ENCODE measurements at places on chromosomes 4 and X.

GRCh38 chr4:21882051-21882839 is 66.3 kb downstream of the KCNIP4 start:
- DNase-seq = no peak

- DNase-seq = no peak
Measured at GRCh38 chrX:23012636-23013035, 12.9 kb downstream of the DDX53 start.

DNA sequence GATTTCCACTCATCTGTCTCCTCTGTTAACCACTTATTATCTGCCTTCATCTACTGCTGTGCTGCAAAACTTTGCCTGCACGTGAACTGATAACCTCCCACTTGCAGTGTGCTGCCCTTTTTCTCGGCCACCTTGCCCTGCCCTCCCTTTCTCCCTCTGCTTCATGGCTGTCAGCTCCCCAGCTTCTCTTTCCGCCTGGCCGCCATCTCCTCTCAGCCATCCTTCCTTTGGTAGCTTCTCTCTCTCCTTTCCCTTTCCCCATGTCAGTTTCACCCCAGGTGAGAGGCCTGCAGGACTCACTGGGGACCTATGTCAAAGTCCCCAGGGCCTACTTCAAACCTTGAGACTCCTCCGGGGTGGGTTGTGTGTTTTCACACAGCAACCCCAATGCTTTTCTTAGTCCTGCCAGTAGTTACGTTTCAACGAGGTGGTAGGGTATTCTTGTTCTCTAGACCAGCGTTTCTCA is 6.6 kb downstream of the MSL3 start:
- no peak for DNase-seq

DNA sequence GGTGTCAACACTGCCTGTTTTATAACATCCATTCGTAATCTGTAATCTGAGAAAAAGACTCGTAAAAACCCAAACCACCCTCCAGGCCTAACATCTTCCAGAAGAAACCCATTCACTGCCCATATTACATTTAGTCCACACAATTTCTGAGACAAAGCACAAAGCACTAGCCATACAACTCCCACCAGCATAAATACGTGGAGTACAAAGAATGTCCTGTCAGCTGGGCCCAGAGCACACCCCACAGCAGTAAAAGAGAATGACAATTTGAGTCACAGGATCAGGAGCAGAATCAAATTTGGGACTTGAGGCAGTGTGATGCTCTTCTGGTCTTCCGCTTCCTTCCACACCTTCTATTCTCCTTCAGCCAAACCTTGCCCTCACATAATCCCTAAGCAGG is 6.8 kb downstream of the MECP2 start:
- no peak for DNase-seq

- DNase-seq = no peak
Measured at GRCh38 chrX:150887906-150888465, 10.5 kb downstream of the CD99L2 start.

DNA sequence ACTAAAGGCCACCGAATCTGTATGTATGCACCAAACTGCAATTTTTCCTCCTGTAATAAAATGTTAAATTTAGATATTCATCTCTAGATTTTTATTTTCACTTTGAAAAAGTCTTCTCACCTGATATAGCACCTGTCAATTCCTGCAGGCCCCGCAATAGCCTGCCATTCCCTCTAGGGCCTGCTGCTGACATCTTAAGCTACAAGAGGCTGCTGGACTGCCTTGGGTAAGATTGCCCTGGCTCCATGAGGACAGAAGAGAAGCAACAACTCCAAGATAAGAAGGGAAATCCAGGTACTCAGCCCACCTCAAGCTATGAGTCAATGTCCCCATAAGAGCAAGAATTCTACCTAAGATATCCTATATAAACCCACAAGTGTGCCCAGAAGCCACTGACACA is 230.2 kb upstream of the AGTR2 start:
- DNase-seq = no peak

DNA sequence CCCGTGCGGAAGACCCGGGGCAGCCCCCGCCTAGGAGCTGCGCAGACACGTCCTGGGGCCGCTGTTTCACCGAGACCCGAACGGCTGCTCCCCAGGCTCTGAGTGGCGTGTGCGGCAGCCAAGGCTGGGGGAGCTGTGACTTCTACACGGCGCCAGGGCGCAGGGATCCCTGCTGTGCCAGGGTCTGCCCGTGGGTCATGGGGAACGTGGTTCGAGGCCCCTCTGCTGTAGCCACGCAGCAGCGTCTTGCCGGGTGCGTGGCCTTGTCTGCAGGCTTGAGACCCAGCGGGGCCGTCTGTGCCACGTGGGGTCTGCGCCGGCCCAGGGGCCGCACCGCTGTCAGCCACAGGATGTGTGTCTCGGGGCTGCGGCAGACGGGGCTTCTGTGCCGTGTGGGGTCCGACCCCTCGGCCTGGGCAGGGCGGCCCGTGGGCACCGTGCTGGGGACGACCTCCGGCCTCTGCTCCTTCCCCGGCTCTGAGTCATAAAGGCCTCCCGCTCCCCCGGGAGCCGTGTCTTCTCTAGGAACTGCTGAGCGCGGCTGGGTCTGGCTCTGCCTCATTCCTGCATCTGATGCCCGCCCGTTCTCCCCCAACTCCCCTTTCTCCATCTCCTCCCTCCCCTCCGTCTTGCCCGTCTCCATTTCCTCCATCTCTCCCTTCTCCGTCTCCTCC is 12.7 kb upstream of the GTPBP6 start:
- DNase-seq = no peak

GRCh38 chrX:18861511-18861910 is 122.4 kb downstream of the PHKA2 start:
- DNase-seq = no peak

DNA sequence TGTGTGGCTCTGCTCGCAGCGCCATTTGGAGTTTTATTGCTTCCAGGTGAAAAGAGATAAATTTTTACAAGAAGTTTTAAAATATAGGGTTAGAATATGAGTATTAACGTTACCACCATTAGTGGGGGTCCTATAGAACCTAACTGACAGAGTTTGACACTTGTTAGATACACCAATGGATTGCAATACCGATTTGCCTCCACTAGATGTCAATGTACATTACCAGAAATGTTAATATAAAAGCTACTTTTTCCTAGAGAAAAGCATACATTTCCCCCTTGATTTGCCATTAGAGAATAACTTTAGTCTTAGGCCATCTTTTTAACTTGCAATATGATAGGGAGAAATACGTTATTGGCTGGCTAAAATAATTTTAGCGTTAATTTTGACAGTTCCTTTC is 108.4 kb downstream of the LINC00632 start:
- no peak for DNase-seq

DNA sequence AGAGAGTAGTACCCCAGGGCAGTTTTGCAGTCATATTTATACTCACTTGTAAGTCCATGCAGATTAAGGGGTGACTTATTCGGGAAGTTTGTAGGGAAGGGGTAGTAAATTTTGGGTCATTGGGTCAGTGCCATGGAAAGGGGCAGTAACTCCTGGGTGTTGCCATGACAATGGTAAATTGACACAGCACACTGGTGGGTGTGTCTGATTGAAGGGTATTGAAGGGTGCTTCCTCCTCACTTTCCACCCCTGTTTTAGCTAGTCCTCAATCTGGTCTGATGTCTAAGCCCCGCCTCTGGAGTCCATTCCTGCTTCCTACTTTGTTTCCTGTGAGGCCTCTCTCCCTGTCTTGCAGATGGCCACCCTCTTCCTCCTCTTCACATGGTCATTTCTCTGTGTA is 11.9 kb downstream of the ODAPH start:
- no peak for DNase-seq

DNA sequence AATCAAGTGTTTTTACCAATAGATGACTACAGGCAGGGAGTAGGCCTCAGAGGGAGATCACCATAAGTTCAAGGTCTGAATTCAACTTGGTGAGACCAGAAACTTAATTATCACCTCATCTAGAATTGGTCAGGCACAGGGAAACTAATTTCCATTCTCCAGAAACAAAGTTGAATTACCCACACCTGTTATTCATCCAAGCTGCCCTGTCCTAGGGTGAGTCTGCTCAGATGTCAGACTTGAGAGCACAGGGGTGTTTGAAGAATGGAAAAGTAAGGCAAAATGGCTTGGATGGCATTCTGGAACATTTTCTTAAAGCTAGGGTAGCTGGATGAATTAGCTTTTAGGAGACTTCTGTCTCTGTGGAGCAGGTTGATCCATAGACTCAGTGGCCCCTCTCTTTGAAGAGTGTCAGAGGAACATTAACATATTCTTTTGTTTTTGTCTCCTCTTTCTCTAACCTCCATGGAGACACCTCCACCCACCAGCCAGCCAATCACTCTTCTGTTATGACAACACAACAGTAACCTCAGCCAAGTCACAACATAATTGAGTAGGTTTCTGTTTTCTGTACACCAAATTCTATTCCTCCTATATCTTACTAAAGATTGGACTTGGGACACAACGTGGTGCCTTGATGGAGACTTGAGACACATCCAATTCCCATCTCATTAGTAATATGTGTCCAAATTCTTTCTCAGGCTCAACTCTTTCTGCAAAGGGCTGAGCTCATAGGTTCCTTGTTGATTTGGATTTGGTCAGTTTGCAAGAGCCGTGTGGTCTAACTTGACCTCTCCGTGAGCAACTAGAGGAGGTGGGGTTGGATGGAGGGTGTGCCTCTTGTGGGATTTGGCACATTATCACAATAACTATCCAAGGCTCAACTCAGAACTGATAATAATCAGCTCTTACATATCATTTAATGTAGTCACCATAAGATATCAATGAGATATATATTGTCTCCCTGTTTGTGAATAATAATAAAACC is 45.1 kb downstream of the VSIG4 start:
- no peak for DNase-seq

DNA sequence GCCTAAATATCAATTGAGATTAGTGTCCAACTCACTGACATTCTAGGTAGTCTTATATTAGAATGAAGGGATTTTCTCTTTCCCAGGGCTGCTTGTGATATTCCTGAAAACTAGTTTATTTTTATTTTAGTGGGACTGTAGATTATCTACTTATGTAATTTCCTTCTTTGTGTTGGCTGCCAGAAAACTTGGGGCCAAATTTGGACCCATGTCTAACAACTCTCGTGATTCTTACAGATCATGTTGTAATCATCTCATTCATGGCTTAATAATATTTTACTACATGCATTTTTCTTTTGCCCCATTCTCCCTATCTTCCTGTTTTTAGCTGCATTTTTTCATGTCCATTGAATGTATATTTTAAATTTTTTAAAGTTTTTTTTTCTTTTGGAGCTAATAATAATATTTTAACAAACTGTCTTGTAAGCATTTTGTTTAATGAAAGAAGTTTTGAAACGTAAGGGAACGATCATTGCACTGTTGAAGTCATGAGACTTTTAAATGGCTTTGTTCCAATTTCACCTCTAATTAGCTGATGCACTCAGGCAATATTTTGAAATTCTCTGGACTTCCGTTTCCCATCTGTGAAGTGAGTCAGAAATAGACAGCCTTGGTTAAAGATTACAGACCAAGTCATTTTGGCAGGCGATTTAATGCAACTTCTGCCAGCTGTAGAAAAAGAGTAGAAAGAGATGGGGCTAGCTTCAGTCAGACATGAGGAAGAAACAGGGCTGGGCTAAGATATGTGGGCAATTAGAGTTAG is 14.3 kb upstream of the TDO2 start:
- no peak for DNase-seq

GRCh38 chr4:140944572-140944971 is 188.4 kb upstream of the TBC1D9 start:
- DNase-seq = no peak

GRCh38 chrX:2500091-2500802 is 529 bp downstream of the DHRSX start:
- no peak for DNase-seq

- no peak for DNase-seq
Measured at GRCh38 chr4:42607011-42607726, 49.7 kb downstream of the ATP8A1 start.

DNA sequence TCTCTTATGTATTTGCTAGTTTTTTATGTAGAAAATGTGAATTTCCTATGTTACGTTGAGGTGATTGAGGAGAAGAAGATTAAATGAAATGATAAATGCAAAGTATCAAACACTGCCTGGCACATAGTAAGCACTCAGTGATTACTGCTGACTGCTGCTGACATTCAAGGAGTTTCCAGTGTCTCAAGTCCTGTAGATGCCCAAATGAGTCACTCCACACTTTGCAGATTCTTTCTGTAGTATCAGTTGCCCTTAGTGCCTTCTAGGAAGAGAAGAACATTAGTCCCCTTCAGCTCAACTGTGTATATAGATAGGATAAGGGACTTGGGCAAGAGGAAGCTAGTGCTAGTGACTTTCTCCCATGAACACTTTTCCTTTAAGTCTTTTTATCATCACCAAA is 240.5 kb upstream of the TEX13A start:
- no peak for DNase-seq

DNA sequence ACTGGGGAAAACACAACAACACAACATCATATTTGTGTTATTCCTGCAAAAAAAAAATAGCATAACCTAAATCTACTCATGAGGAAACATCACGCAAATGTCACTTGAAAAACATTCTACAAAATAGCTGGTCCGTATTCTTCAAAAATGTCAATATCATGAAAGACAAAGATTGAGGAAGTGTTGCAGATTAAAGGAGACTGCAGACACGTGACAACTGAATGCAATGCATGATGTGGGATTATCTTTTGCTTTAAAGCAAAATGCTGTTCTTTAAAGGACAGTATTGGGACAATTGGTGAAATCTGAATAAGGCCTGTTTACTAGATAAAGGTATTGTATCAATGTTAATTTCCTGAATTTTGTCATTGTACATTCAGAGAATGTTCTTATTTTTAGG is 157.7 kb downstream of the SMIM20 start:
- DNase-seq = no peak

- no peak for DNase-seq
Measured at GRCh38 chr4:106503116-106504050, 134.8 kb upstream of the GIMD1 start.

- no peak for DNase-seq
Measured at GRCh38 chr4:54104907-54105306, 4.9 kb downstream of the GSX2 start.

GRCh38 chr4:11011249-11011648 is 326.7 kb upstream of the CLNK start:
- DNase-seq = no peak

All from activated naive CD4-positive, alpha-beta T cell (primary cell).